ENCODE measurements at places on chromosomes 5 and 9.

DNA sequence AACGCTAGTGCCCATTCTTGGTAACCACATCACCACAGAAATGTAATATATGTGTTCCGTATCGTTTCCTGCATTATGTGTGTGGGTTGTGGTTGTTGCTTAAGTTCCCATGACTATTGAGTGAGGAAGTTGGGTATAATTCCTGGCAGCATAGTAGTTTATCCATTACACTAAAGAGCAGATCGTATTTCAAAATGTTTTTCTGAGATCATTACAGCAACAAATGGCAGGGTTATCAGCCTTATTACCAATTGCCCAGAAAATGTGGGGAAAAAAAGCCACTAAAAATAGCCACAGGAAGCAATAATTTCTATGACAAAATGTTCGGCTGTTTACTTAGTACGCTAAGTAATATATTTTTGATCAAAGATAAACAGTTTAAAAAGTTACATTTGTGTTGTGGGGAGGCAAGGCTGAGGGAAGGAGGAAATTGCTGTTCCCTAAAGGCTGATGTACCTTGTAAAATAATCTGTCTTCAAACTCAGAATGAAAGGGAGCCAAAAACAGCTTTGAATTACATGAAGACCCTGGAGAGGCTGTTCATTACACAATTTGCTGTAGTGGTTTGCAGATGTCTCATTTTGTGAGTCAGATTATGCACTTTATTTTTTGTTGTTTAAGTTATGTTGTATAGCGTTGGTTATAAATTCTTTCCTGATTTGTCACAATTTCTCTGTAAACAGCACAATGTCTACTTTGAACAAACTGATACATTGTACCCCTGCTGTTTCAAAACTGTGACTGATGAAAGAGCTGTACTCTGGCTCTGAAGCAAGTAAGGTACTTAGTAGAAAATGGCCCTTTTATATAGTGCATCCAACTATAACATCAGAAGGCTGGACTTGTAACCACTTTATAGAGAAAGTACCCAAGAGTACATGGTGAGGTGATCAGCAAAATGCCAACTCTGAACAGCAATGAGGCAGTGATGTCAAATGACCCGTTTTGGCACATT is 1028.5 kb downstream of the NR2F1-AS1 start:
- H3K27me3 ChIP-seq: no peaks in the 10 kb centered on the region
- no peaks in the 10 kb centered on the region for H3K36me3 ChIP-seq
- H3K4me3 ChIP-seq: no peak overlapping the region
- no peak for DNase-seq

- H3K4me1 ChIP-seq: no peaks in the 10 kb centered on the region
- DNase-seq: no peak
- peaks cover 19% of the 10 kb centered on the region for H3K36me3 ChIP-seq
- H3K27ac ChIP-seq: no peak overlapping the region
- H3K4me3 ChIP-seq: no peak overlapping the region
Measured at GRCh38 chr5:108361771-108362170, 20.1 kb downstream of the FBXL17 start.

DNA sequence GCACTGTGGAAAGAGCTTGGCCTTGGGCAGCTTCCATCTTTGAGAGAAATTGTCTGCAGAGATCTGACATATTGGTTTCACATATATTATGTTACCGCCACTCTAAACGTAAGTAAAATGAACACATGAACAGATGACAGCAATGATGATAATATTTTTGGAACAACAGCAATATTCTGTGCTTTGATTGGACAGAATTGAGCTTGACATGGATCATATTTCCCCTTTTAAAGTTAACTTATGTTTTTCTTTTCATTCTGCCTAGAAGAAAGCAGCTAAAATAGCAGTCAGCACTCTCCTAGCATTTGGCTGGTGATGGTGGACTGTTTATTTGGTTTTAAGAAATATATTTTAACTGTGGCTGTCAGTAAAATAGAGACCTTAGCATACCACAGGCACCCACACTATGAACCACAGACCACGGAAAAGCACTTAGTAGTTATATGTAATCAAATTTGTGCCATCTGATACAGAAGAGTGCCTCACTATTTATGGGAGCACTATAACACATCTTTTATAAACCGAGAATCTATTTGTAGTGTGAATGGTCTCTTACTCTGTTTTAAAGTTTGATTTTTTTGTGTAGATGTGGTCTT is 1.8 kb upstream of the CFAP95 start:
- no peak for DNase-seq
- H3K36me3 ChIP-seq: no peaks in the 10 kb centered on the region
- H3K27me3 ChIP-seq: peaks cover 29% of the 10 kb centered on the region

DNA sequence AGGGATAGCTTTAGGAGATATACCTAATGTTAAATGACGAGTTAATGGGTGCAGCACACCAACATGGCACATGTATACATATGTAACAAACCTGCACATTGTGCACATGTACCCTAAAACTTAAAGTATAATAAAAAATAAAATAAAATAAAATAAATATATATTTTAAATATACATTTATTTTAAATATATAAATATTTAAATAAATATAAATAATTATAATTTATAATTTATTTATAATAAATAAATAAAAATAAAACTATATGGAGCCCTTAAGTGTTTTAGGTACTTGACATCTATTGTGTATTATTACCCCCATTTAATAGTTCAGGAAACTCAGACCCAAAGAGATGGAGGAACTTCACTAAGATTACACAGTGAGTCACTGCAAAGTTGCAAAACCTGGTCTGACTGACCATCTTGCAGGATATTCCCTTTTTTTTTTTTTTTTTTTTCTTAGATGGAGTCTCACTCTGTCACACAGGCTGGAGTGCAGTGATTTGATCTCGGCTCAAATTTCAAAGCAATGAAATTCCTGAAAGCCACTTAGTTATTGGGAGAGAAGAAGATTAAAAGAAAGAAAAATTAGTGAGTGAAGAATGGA is 5.8 kb upstream of the C5orf52 start:
- DNase-seq: no peak
- H3K27me3 ChIP-seq: no peaks in the 10 kb centered on the region
- no peak overlapping the region for H3K27ac ChIP-seq
- H3K36me3 ChIP-seq: no peaks in the 10 kb centered on the region

DNA sequence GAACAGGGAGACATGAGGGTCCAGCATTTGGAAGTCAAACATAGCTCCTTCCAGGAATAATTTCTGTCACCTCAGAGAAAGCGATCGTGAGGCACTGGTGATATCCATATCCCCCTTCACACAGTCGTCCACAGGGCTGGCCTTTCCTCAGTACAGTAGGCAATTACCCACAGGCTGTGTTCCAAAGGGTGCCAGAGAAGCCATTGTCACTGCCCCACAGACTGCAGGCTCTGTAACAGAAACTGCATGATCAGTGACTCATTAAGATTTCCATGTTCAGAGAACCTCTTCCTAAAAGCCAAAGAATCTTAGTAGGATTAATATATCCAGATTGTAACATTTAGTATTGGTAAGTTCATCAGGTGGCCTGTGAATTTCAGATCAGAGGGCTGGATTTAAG is 127.6 kb downstream of the RPS23 start:
- no peak overlapping the region for H3K4me3 ChIP-seq
- no peak for DNase-seq
- no peaks in the 10 kb centered on the region for H3K4me1 ChIP-seq
- peaks cover 3% of the 10 kb centered on the region for H3K36me3 ChIP-seq
- no peak overlapping the region for H3K27ac ChIP-seq
- no peaks in the 10 kb centered on the region for H3K27me3 ChIP-seq

- no peaks in the 10 kb centered on the region for H3K4me1 ChIP-seq
- H3K36me3 ChIP-seq: peaks cover 2% of the 10 kb centered on the region
- H3K4me3 ChIP-seq: no peak overlapping the region
- no peak overlapping the region for H3K27ac ChIP-seq
Measured at GRCh38 chr5:172370648-172371545, 83.4 kb downstream of the SH3PXD2B start.

DNA sequence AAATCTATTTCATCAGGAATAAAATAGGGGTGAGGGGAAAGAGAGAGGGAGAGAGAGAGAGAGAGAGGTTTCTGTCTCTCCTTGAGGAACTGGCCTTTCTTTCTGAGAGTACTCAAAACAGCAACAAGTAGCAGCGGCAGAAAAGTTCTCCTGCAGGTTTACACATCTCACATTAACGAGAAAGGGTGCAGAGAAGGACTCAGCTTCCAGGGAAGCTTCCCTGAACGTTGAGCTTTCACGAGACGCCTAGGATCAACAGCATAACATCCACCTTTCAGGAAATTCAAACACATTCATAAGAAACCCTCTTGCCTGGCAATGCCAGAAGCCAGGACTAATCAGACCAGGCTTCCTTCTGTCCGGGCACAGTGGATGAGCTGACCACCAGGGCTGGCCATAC is 162.9 kb downstream of the ZDHHC21 start:
- H3K36me3 ChIP-seq: no peaks in the 10 kb centered on the region
- H3K27ac ChIP-seq: no peak overlapping the region
- no peak for DNase-seq
- no peak overlapping the region for H3K4me3 ChIP-seq

DNA sequence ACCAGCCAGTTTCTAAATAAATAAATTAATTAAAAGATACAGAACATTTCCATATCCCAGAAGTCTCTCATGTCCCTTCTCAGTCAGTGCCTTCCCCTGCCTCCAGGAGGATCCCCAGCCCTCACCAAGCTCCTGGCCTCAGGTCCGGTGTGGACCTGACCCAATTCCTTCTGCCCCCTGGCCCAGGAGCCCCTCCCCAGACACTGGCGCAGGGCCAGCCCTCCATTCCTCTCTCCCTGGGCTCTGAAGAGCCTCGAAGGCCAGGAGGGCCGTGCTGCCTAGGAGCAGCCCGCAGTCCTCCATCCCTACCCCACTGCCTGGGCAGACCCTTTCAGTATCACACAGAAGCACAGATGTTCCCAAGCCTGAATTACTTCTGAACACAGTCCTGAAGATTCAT is 61.8 kb upstream of the BARHL1 start:
- H3K4me1 ChIP-seq: no peaks in the 10 kb centered on the region
- no peak for DNase-seq
- H3K27ac ChIP-seq: no peak overlapping the region
- H3K36me3 ChIP-seq: no peaks in the 10 kb centered on the region
- peaks cover 16% of the 10 kb centered on the region for H3K27me3 ChIP-seq

GRCh38 chr9:3179711-3180110 is 335.8 kb upstream of the PUM3 start:
- DNase-seq: no peak
- no peak overlapping the region for H3K4me3 ChIP-seq
- H3K27ac ChIP-seq: no peak overlapping the region
- no peaks in the 10 kb centered on the region for H3K4me1 ChIP-seq

DNA sequence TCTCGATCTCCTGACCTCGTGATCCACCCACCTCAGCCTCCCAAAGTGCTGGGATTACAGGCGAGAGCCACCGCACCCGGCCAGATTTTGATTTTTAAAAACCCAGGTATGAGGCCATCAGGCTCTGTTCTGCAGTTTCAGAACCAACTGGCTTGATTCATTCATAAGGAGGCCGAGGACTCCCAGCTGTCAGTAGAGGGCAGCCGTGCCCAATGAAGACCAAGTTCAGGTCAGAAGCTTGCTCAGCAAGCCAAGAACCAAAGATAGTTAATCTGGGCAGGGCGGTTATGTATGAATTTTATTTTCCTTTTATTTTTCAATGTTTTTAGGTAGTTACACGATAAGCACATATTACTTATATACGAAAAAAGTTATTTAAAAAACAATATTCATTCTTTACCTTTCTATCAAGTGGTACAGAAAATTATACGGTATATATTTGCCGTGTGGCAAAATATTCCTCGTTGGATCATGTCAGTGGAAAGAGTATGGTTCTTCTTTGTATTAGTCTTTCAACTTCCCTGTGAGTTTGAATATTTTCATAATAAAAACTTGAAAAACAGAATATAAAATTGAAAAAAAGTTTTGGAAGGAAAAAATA is 18.0 kb downstream of the MGAT1 start:
- no peak overlapping the region for H3K27ac ChIP-seq
- H3K27me3 ChIP-seq: no peaks in the 10 kb centered on the region
- H3K4me1 ChIP-seq: peaks cover 17% of the 10 kb centered on the region
- peak; percentile 55 for DNase-seq
- no peak overlapping the region for H3K4me3 ChIP-seq

- H3K4me3 ChIP-seq: no peak overlapping the region
- no peak for DNase-seq
- H3K27me3 ChIP-seq: no peaks in the 10 kb centered on the region
- H3K4me1 ChIP-seq: no peaks in the 10 kb centered on the region
Measured at GRCh38 chr5:129656952-129657351, 90.9 kb upstream of the MINAR2 start.

- DNase-seq: no peak
- no peak overlapping the region for H3K27ac ChIP-seq
- H3K36me3 ChIP-seq: peaks cover 3% of the 10 kb centered on the region
- H3K4me1 ChIP-seq: no peaks in the 10 kb centered on the region
- H3K4me3 ChIP-seq: no peak overlapping the region
- H3K27me3 ChIP-seq: peaks cover 9% of the 10 kb centered on the region
Measured at GRCh38 chr5:79954620-79955019, 36.4 kb downstream of the MTX3 start.

GRCh38 chr9:82555431-82556051 is 507.4 kb downstream of the RASEF start:
- H3K27me3 ChIP-seq: peaks cover 3% of the 10 kb centered on the region
- no peak for DNase-seq
- H3K4me3 ChIP-seq: no peak overlapping the region
- no peaks in the 10 kb centered on the region for H3K4me1 ChIP-seq
- H3K27ac ChIP-seq: no peak overlapping the region

DNA sequence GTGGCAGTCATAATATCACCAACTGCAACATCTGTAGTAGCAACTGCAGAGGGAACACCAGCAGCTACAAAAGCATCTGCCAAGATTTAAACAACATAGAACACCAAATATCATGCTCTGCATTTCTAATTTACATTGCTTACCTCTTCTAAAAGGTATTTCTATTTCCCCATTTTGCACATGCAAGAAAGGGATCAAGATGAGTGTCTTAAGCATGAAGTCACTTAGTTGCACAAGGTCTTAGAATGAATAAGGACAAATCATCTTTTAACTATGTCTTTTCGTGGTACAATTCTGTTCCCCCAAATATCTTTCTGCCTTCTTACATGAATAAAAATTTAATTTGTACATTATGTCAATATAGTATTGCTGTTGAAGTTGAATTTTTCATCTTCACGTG is 1746.4 kb downstream of the EFNA5 start:
- H3K27me3 ChIP-seq: no peaks in the 10 kb centered on the region
- DNase-seq: no peak
- no peak overlapping the region for H3K4me3 ChIP-seq
- H3K36me3 ChIP-seq: no peaks in the 10 kb centered on the region
- H3K27ac ChIP-seq: no peak overlapping the region
- no peaks in the 10 kb centered on the region for H3K4me1 ChIP-seq

DNA sequence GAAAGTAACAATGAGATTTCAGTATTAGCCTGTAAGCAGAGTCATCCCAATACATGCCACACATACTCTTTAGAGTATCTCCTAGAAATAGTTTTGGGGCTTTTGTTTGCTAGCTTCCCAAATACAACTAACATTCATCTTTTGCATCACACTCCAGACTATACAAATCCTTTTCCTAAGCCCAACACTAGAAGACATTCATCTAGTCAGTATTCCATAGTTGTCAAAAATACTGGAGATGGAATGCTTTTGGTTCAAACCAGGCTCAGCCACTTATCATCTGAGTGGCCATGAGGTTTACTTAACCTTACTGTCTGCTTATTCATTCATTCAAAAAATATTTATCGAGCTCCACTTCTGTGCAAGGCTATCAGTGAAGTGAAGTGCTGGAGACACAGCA is 205.1 kb upstream of the SGCD start:
- no peak overlapping the region for H3K27ac ChIP-seq
- no peak overlapping the region for H3K4me3 ChIP-seq
- H3K36me3 ChIP-seq: no peaks in the 10 kb centered on the region
- H3K4me1 ChIP-seq: no peaks in the 10 kb centered on the region
- no peak for DNase-seq

GRCh38 chr5:71014176-71014575 is 11.0 kb downstream of the NAIP start:
- DNase-seq: no peak
- H3K4me1 ChIP-seq: no peaks in the 10 kb centered on the region
- no peaks in the 10 kb centered on the region for H3K27me3 ChIP-seq
- no peak overlapping the region for H3K27ac ChIP-seq
- no peaks in the 10 kb centered on the region for H3K36me3 ChIP-seq
- H3K4me3 ChIP-seq: no peak overlapping the region

Data from memory B cell (primary cell).